HFFc6 (cell line): ENCODE measurements at places on chromosomes 4 and X.

- no peak for DNase-seq
Observed at GRCh38 chr4:14602206-14602605, 400.1 kb upstream of the CPEB2 start.

- DNase-seq: no peak
Observed at GRCh38 chrX:119075270-119076025, 2.7 kb downstream of the CT47C1 start.

GRCh38 chrX:69074726-69075125 is 90.5 kb downstream of the PJA1 start:
- no peak for DNase-seq

DNA sequence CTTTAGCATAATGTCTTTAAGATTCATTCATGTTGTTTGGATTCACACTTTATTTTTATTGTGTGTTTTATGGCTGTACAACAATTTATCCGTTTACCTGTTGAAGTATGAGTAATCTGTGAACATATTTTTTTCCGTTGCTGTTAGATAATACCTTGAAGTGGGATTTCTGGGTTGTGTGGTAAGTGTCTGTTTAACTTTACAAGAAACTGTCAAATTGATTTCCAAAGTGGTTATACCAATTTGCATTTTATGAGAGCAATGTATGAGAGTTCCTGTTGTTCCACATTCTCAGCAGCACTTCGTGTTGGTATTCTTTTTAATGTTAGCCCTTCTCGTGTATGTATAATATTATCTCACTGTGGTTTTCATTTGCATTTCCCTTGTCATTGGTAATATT is 53.6 kb downstream of the USP53 start:
- DNase-seq: no peak

- DNase-seq: peak; percentile 91
Observed at GRCh38 chr4:38150766-38151165, 190.6 kb downstream of the PTTG2 start.

- DNase-seq: no peak
Observed at GRCh38 chrX:63719633-63720032, 65.4 kb downstream of the ARHGEF9 start.

GRCh38 chr4:184448821-184449220 is 25.5 kb downstream of the IRF2 start:
- peak; percentile 53 for DNase-seq

DNA sequence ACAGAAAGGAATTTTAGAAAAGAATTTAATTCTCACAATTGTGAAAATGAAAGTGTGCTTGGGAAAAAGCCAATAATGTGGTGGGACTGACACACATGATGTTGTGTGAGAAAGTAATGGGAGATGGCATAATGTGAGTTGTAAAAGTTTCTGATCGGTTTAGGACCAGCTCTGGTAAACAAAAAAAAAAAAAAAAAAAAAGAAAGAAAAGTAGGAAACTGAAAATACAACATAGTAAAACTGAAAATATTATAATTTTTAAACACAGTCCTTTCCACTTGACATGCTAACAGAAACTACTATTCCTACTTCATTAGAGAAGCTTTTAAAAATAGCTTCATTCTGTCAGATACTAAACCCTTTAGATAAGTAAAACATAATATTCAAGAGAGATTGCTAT is 28.2 kb downstream of the RAP1GDS1 start:
- DNase-seq: no peak

DNA sequence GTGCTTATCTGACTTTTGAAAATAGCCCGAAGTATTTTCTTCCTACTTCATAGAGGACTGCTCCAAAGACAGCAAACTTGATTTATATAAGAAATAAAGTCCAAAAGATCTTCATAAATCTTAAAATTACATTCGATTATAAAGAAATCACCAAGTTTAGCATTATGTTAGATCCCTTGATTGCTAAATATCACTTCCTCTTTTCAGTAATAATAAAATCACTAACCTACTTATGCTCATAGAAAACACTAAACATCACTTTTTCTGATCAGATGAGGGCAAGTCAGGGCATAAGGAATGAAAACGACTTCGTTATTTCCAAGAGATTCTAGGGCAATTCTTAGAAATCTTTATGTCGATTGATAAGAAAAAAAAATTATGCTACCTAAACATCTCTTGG is 32.0 kb downstream of the DYNLT3 start:
- DNase-seq: no peak

- no peak for DNase-seq
Observed at GRCh38 chr4:118346495-118346894, 6.3 kb downstream of the PRSS12 start.

DNA sequence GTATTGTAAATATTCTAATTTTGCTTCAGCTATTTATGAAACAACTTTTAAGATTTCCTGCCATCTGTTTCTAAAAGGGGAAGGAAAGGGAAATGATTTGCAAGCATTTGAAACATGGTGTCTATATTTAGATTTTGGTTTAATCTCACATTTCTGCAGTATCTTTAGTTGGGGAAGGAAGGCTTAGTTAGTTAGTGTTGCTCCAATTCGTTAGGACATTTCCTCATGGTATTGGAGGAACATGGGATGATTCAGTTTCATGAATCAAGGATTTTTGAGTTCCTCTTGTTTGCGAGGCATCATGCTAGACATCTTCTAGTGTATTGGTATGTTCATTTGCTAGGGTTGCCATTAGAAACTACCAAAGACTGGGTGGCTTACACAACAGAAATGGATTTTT is 20.5 kb upstream of the TMEM192 start:
- no peak for DNase-seq

DNA sequence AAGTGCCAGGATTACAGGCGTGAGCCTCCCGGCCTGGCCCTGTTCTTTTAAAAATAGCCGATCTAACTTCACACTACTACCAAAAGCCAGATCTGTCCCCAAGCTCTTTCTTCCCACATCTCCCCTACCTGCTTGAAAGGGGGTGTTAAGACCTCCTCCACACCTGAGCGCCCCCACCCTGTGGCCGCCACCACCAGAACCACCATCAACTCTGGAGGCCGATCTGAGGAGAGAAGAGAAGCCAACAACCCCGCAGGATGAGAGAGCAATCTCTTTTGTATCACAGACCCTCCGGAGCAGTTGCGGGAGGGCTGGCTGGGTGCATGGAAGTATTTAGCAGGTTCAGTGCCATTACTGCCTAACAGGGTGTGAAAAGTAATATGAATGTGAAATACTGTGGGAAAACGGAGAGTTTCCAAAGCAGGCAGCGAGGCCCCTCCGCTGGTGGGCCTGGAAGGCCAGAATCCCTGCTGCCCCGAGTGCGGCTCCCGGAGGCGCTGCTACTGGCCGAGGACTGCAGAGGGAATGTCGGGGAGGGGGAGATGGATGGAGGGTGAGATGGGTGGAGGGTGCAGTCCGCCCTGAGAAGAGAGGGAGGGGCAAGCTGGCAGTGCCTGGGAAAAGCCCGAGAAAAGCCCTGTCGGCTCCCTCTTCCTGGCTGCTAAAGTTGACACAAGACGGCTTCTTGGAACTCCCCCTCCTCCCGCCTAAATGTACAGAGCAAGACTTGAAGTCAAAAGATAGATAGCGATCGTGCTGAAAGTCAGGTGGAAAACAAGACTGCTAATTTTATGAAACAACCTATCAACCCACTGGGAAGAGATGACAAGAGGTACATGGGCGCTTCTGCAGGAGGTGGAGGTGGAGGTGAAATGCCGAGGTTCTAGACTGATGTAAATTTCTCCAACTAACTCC is 22.3 kb downstream of the HAND2 start:
- DNase-seq: no peak

GRCh38 chrX:46978341-46979291 is 66.4 kb downstream of the JADE3 start:
- peak; percentile 58 for DNase-seq

DNA sequence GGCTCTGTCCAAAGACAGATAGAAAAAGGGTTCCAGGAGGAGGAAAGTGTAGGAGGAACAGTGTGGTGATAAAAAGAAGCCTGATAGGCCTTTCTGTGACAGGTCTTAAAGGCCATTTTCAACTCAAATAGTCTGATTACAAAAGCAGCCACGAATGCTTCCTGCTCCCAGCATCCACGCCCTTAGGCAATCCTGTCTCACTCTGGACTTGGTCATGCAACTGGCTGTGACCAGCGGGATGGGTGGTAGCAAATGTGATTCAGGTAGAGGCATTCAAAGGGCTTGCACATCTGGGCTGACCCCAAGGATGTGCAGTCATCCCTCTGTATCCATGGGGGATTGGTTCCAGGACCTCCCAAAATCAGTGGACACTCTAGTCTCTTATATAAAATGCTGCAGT is 14.4 kb upstream of the SEPSECS start:
- peak; percentile 72 for DNase-seq

DNA sequence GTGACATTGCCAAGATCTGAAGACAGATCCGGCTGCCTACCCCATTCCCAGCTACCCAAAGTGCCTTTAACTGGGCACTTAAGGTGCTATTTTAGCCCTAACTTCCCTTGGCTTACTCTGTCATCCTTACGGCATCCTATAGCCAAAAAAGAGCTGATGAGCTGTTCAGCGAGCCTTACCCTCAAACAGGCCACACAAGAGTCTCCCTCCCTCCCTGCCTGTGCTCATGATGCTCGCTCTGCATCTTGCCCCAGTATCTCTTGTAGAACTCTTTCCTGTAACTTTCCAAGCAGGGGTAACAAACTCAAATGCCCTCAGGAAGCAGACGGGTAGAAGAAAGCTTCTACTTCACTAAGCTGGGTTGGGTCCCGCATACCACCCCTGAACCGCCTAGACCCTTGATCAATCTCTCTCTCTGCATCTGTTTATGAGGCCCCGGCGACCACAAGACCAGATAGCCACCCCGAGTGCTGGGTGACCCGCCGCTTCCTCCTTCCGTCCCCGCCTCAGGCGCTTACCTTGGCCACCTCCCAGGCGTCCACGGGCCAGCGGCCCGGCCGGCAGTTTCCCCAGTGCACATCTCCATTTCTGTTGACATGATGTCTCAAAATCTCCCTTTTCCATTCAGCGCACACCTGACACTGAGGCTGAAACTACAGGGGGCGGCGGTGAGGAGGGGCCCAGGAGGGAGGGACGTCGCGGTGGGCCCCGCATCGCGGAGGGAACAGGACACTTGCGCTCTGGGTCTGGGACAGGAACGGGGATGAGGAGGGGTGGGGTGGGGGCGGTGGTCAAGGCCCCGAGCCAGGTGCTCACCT is 663 bp downstream of the CXorf38 start:
- peak; percentile 35 for DNase-seq

DNA sequence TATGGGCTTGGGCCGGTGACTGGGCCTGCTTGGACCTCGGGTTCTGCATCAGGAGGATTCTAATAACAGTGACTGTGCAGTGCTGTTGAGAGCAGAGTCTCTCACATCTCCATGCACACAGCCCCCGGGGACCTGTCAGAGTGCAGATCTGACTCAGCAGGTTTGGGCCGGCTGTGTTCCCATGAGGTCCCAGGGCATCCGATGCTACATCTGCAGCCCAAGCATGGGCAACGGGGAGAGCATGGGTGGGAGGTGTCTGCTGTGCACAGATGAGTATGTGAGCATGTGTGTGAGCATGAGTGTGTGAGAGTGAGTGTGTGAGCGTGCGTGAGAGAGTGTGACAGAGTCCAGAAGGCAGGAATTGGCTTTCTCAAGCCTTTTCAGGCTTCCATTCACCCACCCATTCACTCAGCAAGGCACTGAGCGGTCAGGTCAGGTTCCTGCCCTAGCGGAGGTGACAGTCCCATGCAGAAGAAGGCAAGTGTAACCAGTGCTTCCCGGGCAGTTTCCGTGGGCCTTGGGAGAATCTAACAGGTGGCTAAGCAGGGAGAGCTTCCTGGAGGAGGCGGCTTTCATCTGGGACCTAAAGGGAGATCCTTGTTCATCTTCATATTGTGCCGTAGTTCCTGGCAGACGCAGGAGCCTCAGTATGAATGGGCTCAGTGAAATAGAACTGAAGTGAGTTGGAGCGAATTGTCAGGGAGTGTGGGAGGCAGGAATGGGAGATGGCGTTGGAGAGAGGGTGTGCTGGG is 62.6 kb downstream of the SORCS2 start:
- DNase-seq: no peak

GRCh38 chr4:13541720-13542576 is 2.4 kb downstream of the NKX3-2 start:
- no peak for DNase-seq
